DMS79 treated with DMSO at 0.1 percent for 48 hours (cell line): ENCODE measurements at places on chromosomes 5 and 9.

DNA sequence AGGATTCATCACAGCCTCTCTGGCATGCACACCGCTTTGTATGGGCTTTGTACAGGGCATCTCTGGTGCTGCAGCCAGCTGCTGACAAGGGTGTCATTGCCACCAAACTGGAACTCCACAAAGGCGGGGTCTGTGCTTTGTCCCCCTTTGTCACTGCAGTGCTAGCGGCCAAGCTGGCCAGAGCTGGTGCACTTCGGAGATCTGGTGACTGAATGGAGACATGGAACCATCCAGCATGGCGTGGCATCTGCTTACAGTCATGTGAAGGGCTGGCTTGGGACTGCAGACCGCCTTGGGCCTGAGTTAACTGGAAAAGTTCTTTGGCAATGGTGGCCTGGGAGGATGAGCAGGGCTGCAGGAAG, 18.7 kb upstream of the COL5A1 start:
- no peak for DNase-seq

- peak; percentile 58 for DNase-seq
These were observed 80.2 kb upstream of the IER5L start for GRCh38 chr9:129258124-129258822.

DNA sequence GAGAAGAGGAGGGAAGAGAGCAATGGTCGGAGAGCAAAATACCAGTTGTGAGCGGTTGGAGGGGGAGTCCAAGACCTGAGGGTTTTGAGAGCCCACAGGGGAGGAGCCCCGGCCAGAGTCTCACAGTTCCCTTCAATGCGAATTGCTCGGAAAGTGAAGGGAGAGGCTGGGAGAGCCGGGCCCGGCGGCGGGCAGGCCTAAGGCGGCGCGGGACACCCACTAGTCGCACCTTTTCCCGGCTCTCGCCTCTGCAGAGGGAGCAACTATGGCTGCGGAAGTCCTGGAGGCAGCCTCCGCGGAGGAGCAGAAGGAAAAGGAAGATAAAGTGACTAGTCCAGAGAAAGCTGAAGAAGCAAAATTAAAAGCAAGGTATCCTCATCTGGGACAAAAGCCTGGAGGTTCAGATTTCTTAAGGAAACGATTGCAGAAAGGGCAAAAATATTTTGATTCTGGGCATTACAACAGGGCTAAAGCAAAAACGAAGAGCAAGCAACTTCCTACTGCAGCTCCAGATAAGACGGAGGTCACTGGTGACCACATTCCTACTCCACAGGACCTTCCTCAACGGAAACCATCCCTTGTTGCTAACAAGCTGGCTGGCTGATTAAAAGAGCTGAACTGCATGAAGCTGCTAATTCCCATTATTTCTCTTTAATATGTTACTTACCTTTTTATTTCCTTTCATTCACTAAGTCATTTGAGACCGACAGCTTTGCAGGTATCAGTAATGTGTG, 6.5 kb upstream of the BTNL3 start:
- no peak for DNase-seq

- DNase-seq: peak; percentile 39
These were observed 46.2 kb upstream of the PWWP2A start for GRCh38 chr5:160165137-160166068.

DNA sequence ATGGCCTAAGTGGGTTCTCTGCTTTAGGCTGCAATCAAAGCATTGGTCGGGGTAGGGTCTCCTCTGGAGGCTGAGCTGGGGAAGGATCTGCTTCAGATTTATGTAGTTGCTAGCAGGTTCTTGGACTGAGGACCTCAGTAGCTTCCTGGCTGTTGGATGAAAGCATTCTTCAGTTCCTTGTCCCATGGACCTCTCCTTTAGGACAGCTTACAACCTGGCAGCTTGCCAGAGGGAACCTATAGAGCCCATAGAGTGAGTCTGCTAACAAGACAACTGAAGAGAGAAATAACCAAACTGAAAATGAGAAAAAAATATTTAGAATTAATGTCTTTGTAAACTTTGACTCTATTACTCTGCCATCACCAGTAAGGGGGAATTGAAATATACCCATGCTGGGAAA, 12.4 kb downstream of the MRPS30 start:
- DNase-seq: no peak

GRCh38 chr9:76322810-76323209, 71.4 kb downstream of the RFK start:
- no peak for DNase-seq

GRCh38 chr5:43312699-43313034, 545 bp downstream of the HMGCS1 start:
- no peak for DNase-seq

DNA sequence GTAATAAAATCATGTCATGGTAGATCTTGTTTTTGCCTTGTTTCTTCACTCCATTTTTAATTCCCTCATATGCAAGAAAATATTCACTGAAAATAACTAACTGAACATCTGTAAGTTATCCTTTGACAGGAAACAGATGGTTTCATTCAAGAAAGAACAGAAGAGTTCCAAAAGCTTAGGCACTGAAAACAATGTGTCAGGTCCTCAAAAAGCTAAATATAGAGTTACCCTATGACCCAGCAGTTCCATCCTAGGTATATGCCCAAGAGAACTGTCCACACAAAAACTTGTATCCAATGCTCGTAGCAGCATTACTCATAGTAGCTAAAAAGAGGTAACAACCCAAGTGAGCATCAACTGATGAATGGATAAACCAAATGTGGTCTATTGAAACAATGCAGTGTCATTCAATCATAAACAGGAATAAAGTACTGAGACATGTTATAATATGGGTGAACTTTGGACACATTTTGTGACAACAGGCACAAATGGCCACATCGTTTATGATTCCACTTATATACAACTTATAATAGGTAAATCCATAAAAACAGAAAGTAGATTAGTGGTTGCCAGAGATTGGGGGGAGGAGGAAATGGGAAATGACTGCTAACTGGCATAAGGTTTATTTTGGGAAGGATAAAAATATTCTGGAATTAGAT, 231.0 kb downstream of the FRMD3 start:
- DNase-seq: no peak

GRCh38 chr5:131378721-131379541, 115.1 kb downstream of the CDC42SE2 start:
- DNase-seq: no peak

- no peak for DNase-seq
These were observed 722 bp downstream of the TBC1D9B start for GRCh38 chr5:179906795-179907555.

DNA sequence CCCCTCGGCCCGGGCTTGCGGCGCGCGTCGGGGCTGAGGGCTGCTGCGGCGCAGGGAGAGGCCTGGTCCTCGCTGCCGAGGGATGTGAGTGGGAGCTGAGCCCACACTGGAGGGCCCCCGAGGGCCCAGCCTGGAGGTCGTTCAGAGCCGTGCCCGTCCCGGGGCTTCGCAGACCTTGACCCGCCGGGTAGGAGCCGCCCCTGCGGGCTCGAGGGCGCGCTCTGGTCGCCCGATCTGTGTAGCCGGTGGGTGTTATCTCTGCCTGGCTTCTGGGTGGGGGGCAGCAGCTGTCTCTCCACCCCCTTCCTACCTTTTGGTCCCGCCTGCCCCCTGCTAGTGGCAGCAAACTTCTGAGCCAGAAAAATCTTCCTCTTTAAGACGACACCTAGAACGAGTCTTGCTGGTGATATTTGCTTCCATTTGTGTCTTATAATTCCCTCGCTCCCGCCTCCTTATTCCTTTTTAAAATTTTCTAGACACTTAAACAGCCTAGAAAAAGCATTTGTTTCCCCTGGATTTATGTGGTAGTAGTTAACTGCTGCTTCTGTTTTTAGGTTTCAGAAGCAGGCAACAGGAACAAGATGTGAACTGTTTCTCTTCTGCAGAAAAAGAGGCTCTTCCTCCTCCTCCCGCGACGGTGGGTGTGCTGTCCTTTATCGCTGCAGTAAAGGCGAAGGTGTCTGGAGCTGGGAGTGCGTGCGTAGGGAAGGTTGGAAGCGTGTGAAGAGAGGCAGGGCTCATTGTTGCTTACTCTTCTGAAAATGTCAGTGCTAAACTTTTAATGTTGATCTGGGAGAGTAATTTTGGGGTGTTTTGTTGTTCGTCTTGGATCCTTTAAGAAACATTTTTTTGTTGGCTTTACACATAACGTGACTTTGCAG, 554 bp downstream of the JAK2 start:
- peak; percentile 36 for DNase-seq

- DNase-seq: no peak
These were observed 44.9 kb upstream of the RAPGEF6 start for GRCh38 chr5:131679911-131680310.

GRCh38 chr5:159175547-159175946, 33.8 kb downstream of the RNF145 start:
- no peak for DNase-seq

- peak; percentile 91 for DNase-seq
These were observed 391.8 kb downstream of the ARHGEF28 start for GRCh38 chr5:74017786-74018211.

- no peak for DNase-seq
These were observed 9.1 kb upstream of the DNAJC25 start for GRCh38 chr9:111621895-111622480.

- no peak for DNase-seq
These were observed 145.1 kb upstream of the RAI14 start for GRCh38 chr5:34511063-34511462.

DNA sequence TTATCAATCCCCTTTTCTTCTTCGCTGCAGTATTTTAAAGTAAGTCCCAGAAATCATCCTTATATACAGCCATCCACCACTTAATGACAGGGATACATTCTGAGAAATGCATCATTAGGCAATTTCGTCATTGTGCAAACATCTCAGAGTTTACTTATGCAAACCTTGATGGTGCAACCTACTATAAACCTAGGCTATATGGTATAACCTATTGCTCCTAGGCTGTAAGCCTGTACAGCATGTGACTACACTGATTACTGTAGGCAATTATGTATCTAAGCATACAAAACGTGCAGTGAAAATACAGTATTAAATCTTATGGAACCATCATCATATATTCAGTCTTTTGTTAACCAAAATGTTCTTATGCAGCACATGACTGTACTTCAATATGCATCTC, 36.8 kb downstream of the SAXO1 start:
- no peak for DNase-seq

- no peak for DNase-seq
These were observed 26.8 kb downstream of the WWC1 start for GRCh38 chr5:168318240-168318639.

DNA sequence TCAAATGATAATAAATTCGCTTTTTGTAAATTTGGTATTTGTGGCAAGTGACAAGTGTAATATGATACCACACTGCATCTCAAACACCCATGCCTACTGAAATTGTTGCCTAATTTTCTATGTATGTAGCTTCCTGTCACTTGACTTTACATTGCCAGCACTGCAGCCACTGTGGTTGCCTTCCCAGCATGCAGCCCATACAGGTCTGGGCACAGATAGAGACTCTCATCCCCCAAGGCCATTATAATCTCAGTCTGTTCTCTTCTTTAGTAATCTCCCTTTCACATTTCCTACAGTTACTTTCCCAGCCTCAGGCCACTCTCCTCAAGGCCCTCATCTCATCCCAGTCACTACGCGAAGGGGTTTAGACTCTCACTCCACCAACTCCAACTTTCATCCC, 1200.6 kb downstream of the PTPRD start:
- no peak for DNase-seq

- no peak for DNase-seq
These were observed 510.1 kb upstream of the CDH18 start for GRCh38 chr5:20498102-20498501.

DNA sequence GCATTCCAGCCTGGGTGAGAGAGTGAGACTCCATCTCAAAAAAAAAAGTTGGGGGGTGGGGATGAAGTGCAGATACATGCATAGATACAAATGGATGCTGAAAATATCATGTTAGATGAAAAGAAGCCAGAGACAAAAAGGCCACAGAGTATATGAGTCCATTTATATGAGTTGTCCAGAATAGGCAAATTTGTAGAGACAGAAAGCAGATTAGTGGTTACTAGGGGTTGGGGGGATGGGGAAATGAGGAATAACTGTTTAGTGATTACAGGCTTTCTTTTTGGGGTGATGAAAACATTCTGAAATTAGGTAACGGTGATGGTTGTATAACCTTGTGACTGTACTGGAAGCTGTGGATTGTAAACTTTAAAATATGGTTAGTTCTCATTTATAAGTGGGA, 13.8 kb upstream of the LHFPL2 start:
- no peak for DNase-seq

- DNase-seq: no peak
These were observed 10.1 kb upstream of the NRARP start for GRCh38 chr9:137311986-137312851.

DNA sequence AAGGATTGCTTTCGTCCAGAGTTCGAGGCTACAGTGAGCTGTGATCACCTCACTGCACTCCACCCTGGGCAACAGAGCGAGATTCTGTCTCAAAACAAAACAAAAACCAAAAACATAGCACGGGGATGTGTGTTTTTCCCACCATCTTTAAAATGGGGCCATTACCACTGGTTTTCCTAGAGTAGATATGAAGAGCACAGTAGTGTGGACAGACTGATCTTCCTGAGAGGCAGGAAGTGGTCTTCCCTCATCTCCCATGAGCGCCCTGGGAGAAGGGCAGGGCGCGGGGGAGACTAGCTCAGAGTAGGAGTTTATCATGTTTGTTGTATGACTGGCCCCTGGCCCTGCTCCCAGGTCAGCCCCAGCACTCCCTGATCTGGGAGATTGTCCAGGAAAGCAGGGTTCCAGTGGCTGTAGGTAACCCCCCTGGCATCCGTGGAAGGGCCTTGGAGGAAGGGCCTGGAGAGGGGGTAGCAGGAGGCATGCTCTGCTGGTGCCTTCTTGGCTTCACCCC, 2.3 kb downstream of the SUSD3 start:
- no peak for DNase-seq

GRCh38 chr5:108681079-108681921, 66.4 kb upstream of the FER start:
- DNase-seq: peak; percentile 35

DNA sequence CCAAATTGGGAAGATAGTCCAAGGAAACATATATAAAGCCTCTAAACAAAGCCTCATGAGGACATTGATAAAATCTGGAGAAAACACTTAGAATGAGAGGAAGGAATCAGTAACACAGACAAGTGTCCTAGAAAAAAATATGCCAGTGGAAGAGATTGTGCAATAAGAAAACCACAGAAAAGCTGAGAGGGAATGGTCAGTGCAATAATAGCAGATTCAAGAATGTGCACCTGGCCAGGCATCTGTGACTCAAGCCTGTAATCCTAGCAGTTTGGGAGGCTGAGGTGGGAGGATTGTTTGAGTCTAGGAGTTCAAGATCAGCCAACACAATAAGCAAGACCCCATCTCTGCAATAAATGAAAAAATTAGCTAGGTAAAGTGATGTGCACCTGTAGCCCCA, 691.2 kb upstream of the CDH6 start:
- DNase-seq: no peak

GRCh38 chr5:78113689-78114264, 180.7 kb downstream of the AP3B1 start:
- DNase-seq: no peak

- no peak for DNase-seq
These were observed 2030.4 kb downstream of the EFNA5 start for GRCh38 chr5:105640328-105640727.

GRCh38 chr9:4068449-4068848, 231.4 kb downstream of the GLIS3 start:
- DNase-seq: no peak

GRCh38 chr5:120873083-120873482, 409.0 kb downstream of the PRR16 start:
- DNase-seq: no peak

- DNase-seq: peak; percentile 85
These were observed 849 bp upstream of the RGMB start for GRCh38 chr5:98772415-98773213.

GRCh38 chr5:40834391-40834848, 602 bp downstream of the RPL37 start:
- DNase-seq: peak; percentile 8

GRCh38 chr5:159444441-159445082, 114.3 kb upstream of the IL12B start:
- peak; percentile 9 for DNase-seq
